ENCODE measurements at places on chromosomes 16 and 17.

- DNase-seq: no peak
Measured at GRCh38 chr16:66927918-66928649, 2.7 kb upstream of the RRAD start.

DNA sequence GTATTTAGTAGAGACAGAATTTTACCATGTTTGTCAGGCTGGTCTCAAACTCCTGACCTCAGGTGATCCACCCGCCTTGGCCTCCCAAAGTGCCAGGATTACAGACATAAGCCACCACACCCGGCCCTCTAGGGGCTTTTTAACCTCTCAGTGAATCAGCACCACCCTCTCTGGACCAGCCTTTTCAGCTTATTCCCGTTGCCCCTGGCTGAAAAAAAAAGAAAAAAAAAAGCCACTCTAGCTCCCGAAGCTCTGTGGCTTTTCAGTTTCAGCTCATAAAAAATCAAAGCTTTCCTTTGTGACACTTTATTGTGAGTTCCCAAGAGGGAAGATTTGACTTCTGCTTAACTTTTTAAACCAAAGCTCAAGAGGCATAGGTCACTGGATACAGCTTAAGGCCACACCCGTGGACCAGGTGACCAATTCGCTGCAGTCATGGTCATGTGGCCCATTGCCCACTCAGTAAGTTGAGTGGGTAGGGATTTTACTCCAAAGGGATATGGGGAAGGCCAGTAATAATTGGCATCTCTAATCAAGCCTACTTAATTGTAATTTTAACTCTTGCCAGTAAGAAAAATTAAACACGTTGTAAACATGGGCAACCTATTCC is 46.6 kb upstream of the MED13 start:
- DNase-seq: no peak

DNA sequence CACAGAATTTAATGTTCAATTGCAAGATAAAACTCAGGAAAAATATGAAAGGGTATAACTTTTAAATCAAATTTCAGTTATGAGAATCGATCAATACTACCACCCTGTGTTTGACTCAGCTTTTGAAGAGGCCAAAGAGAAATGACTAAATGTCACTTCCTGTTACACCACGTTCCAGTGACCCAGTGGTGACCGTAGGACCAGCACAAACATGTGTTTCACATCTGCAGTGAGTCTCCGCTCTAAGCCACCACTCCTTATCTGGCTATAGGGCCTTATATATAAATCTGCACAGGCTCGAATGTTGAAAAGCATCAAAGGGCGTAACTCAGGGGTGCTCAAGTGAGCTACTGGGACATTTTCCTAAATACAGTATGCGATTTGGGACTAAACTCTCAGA is 36.1 kb downstream of the CYB5D2 start:
- no peak for DNase-seq

- DNase-seq: no peak
Measured at GRCh38 chr16:85587762-85588556, 25.2 kb upstream of the GSE1 start.

DNA sequence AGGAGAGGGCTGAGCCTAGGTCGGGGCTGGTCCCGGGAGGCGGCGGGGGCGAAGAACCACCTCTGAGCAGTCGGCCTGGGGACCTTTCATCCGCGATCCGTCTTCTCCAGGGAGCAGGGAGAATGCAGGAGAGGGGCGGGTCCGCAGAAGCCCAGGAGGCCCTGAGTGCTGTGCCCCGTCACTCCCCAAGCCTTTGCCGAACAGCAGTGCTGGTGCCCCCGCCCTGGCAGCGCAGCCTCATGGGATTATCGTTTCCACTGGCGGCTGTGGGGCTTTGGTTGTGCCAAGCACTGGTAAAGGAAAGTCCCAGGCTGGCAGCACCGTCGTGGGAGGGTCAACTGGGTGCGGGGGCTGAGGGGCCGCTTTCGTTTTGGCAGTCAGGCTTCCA is 631 bp downstream of the TBL3 start:
- no peak for DNase-seq
